Psoas muscle (tissue), 8 donors: ENCODE measurements at places on chromosomes 5 and 9. TPM values are rescaled to one million over a fixed set of nuclear protein-coding genes. Genes with fewer than 3 reads are reported as not detected.

SOWAHA gene
- 0.01 TPM for polyA plus RNA-seq

CHSY3 gene
- 0.67 TPM for polyA plus RNA-seq

TAF11L11 gene
- not detected for polyA plus RNA-seq

OMD gene
- 0.45 TPM for polyA plus RNA-seq

LMX1B gene
- 0.01 TPM for polyA plus RNA-seq

HRH2 gene
- polyA plus RNA-seq, result 0.51 TPM

ACOT12 gene
- not detected for polyA plus RNA-seq

GDNF gene
- 7.0 TPM for polyA plus RNA-seq

PAEP gene
- not detected for polyA plus RNA-seq

GRK6 gene
- polyA plus RNA-seq, result 14.6 TPM

FXN gene
- 10.4 TPM for polyA plus RNA-seq

DNA sequence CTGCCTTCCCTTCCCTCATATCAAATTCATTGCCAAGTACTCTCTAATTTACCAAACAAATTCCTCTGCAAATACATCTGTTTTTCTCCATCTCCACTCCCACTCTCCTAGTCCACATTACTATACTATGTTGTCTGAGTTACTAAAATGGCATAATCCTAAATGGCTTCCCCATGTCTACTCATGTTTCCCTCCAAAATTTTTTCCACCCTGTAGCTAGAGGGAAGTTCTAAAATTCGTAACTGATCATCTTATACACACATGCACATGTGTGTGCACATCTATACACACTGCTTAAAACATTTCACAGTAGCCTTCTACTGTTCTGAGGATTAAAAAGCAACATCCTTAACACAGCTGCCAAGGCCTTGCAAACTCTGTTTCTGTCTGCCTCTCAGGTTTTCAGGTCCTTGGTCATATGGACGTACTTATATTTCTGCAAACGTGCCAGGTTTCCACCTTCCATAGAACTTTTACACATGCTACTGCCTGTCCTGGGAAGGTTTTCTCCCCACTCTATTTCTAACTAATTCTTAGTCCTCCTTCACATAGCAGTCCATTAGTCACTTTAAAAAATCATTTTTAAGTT, 140.6 kb downstream of the LURAP1L start:
- no peaks in the 10 kb centered on the region for H3K4me1 ChIP-seq
- no peaks in the 10 kb centered on the region for H3K27me3 ChIP-seq
- no peak for DNase-seq
- no peak overlapping the region for H3K27ac ChIP-seq
- no peak overlapping the region for H3K4me3 ChIP-seq

DNA sequence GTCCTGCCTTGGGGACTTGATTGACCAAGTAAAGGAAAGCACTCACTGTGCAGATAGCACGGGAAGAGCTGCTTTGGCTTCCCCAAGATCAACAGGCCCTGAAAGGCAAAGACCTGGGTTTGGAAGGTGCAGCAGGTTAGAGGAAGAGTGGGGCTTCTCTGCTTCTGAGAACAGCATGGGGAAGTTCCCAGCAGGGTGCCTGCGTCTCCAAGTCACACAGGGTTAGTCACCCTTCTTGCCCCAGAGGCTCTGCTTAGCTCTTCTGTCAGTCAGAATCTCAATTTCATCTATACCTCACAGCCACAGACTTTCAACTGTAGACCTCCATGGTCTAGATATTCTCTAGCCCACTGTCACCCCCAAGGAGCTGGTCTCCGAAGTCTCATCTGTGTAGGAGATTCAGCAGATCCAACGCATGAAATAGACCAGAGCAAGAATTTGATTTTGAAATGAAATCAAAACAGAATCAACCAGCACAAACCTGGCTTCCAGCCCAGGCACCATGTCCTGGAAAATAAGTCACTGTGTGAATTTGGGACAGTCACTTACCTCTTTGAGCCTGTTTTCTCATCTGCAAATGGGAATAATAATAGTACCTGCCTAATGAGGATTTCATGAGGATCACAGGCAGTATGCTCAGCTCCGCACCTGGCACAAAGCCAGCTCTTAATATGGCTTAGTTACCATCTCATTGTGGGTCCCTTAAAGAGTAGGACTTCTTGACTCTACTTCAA, 64.0 kb downstream of the SFXN1 start:
- no peak for DNase-seq
- no peaks in the 10 kb centered on the region for H3K4me1 ChIP-seq
- H3K27me3 ChIP-seq, result no peaks in the 10 kb centered on the region
- no peak overlapping the region for H3K27ac ChIP-seq

- peaks cover 53% of the 10 kb centered on the region for H3K27me3 ChIP-seq
- H3K27ac ChIP-seq, result no peak overlapping the region
- H3K4me1 ChIP-seq, result peaks cover 10% of the 10 kb centered on the region
- H3K4me3 ChIP-seq, result no peak overlapping the region
Observed at GRCh38 chr5:176806137-176806536, 4.2 kb upstream of the UNC5A start.

- no peak overlapping the region for H3K27ac ChIP-seq
- no peaks in the 10 kb centered on the region for H3K36me3 ChIP-seq
- no peaks in the 10 kb centered on the region for H3K4me1 ChIP-seq
- no peaks in the 10 kb centered on the region for H3K27me3 ChIP-seq
- DNase-seq, result no peak
Observed at GRCh38 chr5:136295914-136296313, 69.4 kb downstream of the TRPC7 start.

- H3K4me3 ChIP-seq, result no peak overlapping the region
- no peak overlapping the region for H3K27ac ChIP-seq
- no peaks in the 10 kb centered on the region for H3K4me1 ChIP-seq
- DNase-seq, result no peak
Observed at GRCh38 chr5:136062366-136063274, 33.8 kb downstream of the TGFBI start.

- H3K4me1 ChIP-seq, result no peaks in the 10 kb centered on the region
- DNase-seq, result peak; percentile 61
- no peak overlapping the region for H3K27ac ChIP-seq
- H3K27me3 ChIP-seq, result no peaks in the 10 kb centered on the region
Observed at GRCh38 chr9:110555551-110556331, 23.8 kb downstream of the SVEP1 start.

DNA sequence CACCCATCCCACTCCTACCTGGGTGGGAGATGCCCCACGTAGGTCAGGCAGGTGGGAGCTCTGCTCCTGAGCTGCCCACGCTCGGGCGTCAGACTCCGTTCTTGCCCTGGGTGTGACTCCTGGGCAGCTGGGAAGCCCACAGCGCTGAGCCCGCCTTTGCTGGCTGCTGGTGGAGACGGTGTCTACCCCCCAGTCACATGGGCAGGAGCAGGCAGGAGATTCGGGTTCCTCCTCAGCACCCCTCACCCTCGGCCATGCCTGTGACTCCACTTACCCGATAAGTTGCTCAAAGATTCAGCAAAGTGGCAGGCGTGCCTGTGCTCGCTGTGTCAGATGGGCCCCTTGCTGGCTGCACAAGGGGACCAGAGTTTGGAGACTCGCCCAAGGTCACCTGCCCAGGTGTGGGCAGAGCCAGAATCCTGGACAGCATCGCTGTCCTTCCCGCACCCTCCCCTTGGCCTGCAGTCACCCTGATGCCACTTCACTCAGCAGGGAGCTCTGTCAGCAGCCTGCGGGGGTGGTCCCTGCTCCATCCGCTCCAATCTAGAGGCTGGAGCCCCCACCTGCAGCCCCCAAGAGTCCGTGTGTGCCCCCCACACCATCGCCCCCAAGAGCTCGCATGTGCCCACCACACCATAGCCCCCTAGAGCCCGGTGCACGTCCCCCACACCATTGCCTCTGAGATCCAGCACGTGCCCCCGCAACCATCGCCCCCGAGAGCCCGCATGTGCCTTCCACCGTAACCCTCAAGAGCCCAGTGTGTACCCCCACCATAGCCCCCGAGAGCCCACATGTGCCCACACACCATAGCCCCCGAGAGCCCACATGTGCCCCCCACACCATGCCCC, 4.2 kb downstream of the LCN1 start:
- H3K27ac ChIP-seq, result no peak overlapping the region
- no peak for DNase-seq
- H3K36me3 ChIP-seq, result no peaks in the 10 kb centered on the region
- H3K27me3 ChIP-seq, result peaks cover 34% of the 10 kb centered on the region
- H3K4me3 ChIP-seq, result no peak overlapping the region

DNA sequence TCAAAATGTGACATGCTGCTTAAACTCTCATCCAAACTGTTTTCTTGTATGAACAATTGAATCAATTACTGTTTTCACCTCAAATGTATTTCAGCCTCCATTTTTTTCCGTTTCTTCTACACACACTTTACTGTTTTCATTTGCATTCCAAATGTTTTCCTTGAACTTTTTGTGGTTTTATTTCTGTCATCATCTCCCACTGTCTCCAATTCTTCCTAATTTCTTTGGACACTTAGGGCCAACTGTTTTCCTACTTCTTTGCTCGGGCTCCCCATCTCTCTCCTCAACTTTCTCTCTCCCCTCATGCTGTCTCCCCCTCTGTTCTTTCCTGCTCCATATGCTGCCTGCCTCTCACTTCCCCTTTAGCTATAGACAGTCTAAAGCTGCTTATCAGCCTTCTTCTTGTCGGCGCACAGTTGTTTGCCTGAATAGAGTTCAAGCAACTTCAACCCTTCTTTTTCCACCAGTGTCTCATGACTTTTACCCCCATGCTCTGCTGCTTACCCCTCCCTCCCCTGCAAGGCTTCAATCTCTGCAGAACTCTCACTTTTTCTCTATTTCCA, 443.4 kb downstream of the DTWD2 start:
- H3K27me3 ChIP-seq, result peaks cover 2% of the 10 kb centered on the region
- no peak for DNase-seq
- no peaks in the 10 kb centered on the region for H3K4me1 ChIP-seq
- H3K36me3 ChIP-seq, result no peaks in the 10 kb centered on the region
- no peak overlapping the region for H3K4me3 ChIP-seq
- H3K27ac ChIP-seq, result no peak overlapping the region

GRCh38 chr9:15349892-15350761, 43.1 kb upstream of the TTC39B start:
- no peaks in the 10 kb centered on the region for H3K4me1 ChIP-seq
- H3K36me3 ChIP-seq, result no peaks in the 10 kb centered on the region
- no peak overlapping the region for H3K4me3 ChIP-seq
- no peak overlapping the region for H3K27ac ChIP-seq

GRCh38 chr9:75601280-75601679, 289.2 kb upstream of the PCSK5 start:
- no peaks in the 10 kb centered on the region for H3K27me3 ChIP-seq
- no peak for DNase-seq
- no peaks in the 10 kb centered on the region for H3K4me1 ChIP-seq
- no peaks in the 10 kb centered on the region for H3K36me3 ChIP-seq

- no peak for DNase-seq
- no peak overlapping the region for H3K4me3 ChIP-seq
- no peak overlapping the region for H3K27ac ChIP-seq
- no peaks in the 10 kb centered on the region for H3K27me3 ChIP-seq
- H3K4me1 ChIP-seq, result no peaks in the 10 kb centered on the region
Observed at GRCh38 chr9:15612962-15613361, 60.1 kb downstream of the CCDC171 start.

DNA sequence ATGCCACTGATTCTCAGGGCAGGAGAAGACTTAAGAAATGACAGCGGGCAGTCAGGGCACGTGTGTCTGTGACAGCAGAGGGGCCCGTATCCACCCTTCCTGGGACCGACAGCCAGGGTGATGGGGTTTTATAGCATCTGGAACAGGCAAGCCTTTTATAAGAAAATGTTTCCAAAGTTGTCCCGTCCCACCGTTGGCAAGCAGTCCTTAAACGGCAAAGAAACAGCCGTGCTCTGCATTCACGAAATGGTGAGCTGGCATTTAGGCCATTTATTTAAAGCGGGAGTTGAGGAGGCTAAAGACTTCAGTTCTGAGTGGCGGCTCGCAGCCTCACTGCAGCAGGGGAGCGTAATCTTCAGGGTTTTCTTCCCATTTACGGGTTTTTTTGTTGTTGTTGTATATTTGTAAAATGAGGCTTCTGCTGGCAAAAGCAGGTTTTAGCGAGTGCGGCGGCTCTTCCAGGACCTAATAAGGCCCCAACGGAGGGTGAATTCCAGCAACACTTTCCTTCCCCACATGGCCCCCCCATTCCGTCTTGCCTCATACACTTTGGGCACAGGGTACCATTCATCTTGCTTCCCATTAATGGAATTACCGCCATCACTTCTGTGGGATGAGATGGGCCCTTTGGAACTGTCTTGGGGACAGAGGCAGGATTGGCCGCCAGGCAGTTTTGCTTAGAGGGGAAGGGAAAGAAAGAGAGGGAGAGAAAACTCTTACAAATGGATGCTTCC, 15.8 kb downstream of the NEK6 start:
- no peaks in the 10 kb centered on the region for H3K36me3 ChIP-seq
- no peaks in the 10 kb centered on the region for H3K27me3 ChIP-seq
- H3K4me3 ChIP-seq, result no peak overlapping the region
- DNase-seq, result no peak
- peaks cover 23% of the 10 kb centered on the region for H3K4me1 ChIP-seq

GRCh38 chr5:2157372-2157771, 274.6 kb upstream of the IRX4 start:
- no peak overlapping the region for H3K27ac ChIP-seq
- H3K36me3 ChIP-seq, result no peaks in the 10 kb centered on the region

- H3K4me1 ChIP-seq, result peaks cover 23% of the 10 kb centered on the region
- H3K36me3 ChIP-seq, result no peaks in the 10 kb centered on the region
- no peak for DNase-seq
- no peak overlapping the region for H3K27ac ChIP-seq
- no peak overlapping the region for H3K4me3 ChIP-seq
Observed at GRCh38 chr9:136694872-136695247, 7.6 kb upstream of the AGPAT2 start.

GRCh38 chr9:81716409-81716808, 27.1 kb upstream of the TLE1 start:
- no peaks in the 10 kb centered on the region for H3K4me1 ChIP-seq
- no peak overlapping the region for H3K4me3 ChIP-seq
- no peaks in the 10 kb centered on the region for H3K36me3 ChIP-seq
- H3K27me3 ChIP-seq, result no peaks in the 10 kb centered on the region
- DNase-seq, result no peak

GRCh38 chr5:123144096-123144495, 55.1 kb downstream of the PRDM6 start:
- no peak overlapping the region for H3K27ac ChIP-seq
- no peaks in the 10 kb centered on the region for H3K27me3 ChIP-seq
- H3K4me1 ChIP-seq, result no peaks in the 10 kb centered on the region
- H3K4me3 ChIP-seq, result no peak overlapping the region
- no peak for DNase-seq
- H3K36me3 ChIP-seq, result no peaks in the 10 kb centered on the region

DNA sequence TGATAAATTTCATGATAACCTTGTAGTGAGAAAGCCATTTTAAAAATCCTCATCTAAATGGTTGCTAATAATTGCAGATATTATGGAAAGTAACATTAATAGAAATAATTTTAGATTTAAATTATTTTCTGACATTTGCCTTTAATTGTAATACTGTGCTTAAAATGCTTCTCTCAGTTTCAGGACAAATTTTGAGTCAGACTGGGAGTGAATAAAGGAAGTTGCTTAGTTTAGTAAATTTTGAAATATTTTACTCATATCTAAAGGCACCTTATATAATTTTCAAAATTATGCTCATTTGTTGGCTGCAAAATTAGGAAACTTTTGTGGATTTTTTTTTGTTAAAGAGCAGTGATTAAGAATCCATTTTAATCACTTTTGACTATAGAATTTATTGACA, 93.8 kb downstream of the CSNK1G3 start:
- H3K27me3 ChIP-seq, result no peaks in the 10 kb centered on the region
- H3K36me3 ChIP-seq, result peaks cover 21% of the 10 kb centered on the region
